GM06990 (cell line): ENCODE measurements at places on chromosomes 6 and 20.

DNA sequence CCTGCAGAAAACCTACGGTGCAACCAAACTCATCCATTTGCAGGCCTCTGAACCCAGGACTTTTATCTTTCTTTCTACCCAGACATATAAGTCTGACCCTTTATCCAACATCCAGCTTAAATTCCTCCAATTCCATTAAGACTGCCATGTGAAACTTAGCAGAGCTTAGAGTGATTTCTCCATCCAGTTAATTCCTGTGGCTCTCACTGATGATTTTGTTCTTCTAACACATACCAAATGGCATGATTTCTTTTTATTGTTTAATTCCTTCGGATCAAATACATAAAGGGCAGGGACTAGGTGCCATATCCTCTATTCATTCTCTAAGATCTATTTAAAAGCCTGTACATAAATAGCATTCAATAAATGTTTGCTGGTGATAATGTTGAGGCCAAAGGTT lies 92.9 kb downstream of the TASP1 start:
- no peak for DNase-seq

GRCh38 chr20:15976047-15976736 lies 597.1 kb downstream of the KIF16B start:
- DNase-seq: no peak

DNA sequence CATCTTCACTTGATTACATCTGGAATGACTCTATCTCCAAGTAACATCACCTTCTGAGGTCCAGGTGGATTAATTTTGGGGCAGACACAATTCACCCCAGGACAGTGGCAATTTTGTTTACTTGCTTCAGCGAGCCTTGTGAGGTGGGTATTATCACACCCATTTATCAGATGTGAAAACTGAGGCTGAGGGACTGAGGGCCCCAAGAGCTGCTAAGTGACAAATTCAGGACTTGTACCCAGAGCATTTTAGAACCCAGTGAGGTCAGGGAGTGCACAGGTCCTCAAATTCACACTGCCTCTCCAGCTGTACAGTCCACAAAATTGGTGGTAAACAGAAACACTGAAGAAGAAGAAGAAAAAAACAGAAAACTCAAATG lies 125.2 kb upstream of the PMEPA1 start:
- no peak for DNase-seq

GRCh38 chr6:127494240-127494767 lies 24.8 kb downstream of the MTCL3 start:
- no peak for DNase-seq

GRCh38 chr6:108739496-108740330 lies 108.5 kb upstream of the ARMC2 start:
- no peak for DNase-seq
